ENCODE measurements at places on chromosomes 1 and 21.
A peak's percentile ranks its signal among the peaks of the same experiment; 100 is the strongest.

GRCh38 chr1:159430985-159431384 is 1.0 kb upstream of the OR10J4 start:
- no peaks in the 10 kb centered on the region for H3K27me3 ChIP-seq
- H3K4me1 ChIP-seq: no peaks in the 10 kb centered on the region
- DNase-seq: no peak
- H3K27ac ChIP-seq: no peak overlapping the region
- H3K4me3 ChIP-seq: no peak overlapping the region

GRCh38 chr1:19032701-19033514 is 76.4 kb upstream of the IFFO2 start:
- H3K27ac ChIP-seq: peak overlapping the region; percentile 59
- DNase-seq: no peak
- no peaks in the 10 kb centered on the region for H3K36me3 ChIP-seq

- H3K4me3 ChIP-seq: no peak overlapping the region
- DNase-seq: no peak
- no peaks in the 10 kb centered on the region for H3K27me3 ChIP-seq
- H3K27ac ChIP-seq: peak overlapping the region; percentile 82
- H3K4me1 ChIP-seq: peaks cover 71% of the 10 kb centered on the region
Measured at GRCh38 chr1:8370046-8370881, 52.4 kb downstream of the SLC45A1 start.

DNA sequence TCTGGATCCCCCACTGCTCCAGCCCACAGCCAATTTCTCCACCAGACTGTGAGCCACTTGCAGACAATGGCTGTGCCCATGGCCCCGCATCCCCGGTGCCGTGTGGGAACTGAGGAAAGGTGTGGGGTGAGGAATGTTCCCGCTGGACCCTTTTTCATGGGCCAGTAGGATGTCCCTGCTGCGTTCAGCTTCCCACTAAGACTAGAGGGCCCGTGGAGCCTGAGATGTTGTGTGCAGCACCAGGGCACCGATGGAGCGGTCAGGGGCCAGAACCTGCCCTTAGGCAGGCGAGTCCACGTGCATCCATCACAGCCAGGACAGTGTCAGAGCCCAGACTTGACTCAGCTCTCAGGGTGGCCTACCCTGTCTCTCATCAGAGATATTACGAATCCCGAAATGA is 105.7 kb upstream of the COL6A1 start:
- H3K27me3 ChIP-seq: no peaks in the 10 kb centered on the region
- H3K27ac ChIP-seq: no peak overlapping the region
- H3K4me3 ChIP-seq: no peak overlapping the region
- no peak for DNase-seq

GRCh38 chr1:219581766-219582165 is 31.1 kb downstream of the ZC3H11B start:
- DNase-seq: no peak
- no peaks in the 10 kb centered on the region for H3K4me1 ChIP-seq
- H3K27me3 ChIP-seq: no peaks in the 10 kb centered on the region
- H3K36me3 ChIP-seq: no peaks in the 10 kb centered on the region
- H3K27ac ChIP-seq: no peak overlapping the region

DNA sequence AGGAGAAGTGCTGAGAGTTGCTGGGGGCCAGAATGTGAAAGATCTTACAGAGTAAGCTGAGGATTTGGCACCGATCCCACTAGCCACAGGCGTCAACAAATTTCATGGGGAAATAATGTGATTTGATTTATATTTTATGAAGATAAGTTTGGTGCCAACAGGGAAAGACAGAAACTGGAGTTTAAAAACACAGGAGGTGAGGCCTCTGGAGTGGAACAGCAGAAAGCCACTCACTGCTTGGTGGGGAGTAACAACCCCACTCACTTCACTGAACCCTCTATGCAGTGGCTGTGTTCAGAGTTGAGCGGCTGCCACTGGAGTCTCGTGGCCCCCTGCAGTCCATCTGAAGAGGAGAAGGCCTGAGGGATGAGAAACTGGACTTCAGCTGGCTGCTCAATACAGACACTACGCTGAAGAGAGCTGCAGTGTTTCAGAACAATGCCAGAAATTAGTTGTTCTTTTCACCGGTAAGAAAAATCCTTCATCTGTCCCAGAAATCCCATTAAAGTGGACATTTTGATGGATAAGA is 48.0 kb upstream of the RXRG start:
- H3K27me3 ChIP-seq: no peaks in the 10 kb centered on the region
- DNase-seq: no peak
- no peaks in the 10 kb centered on the region for H3K36me3 ChIP-seq
- no peak overlapping the region for H3K27ac ChIP-seq
- H3K4me1 ChIP-seq: peaks cover 7% of the 10 kb centered on the region
- H3K4me3 ChIP-seq: no peak overlapping the region

- no peak for DNase-seq
- peaks cover 9% of the 10 kb centered on the region for H3K4me1 ChIP-seq
- H3K27me3 ChIP-seq: no peaks in the 10 kb centered on the region
- no peaks in the 10 kb centered on the region for H3K36me3 ChIP-seq
- H3K4me3 ChIP-seq: no peak overlapping the region
- no peak overlapping the region for H3K27ac ChIP-seq
Measured at GRCh38 chr1:87117761-87118368, 203.4 kb downstream of the HS2ST1 start.

GRCh38 chr1:193036337-193037047 is 22.7 kb downstream of the UCHL5 start:
- H3K27ac ChIP-seq: no peak overlapping the region
- no peak overlapping the region for H3K4me3 ChIP-seq
- H3K36me3 ChIP-seq: peaks cover 2% of the 10 kb centered on the region
- DNase-seq: no peak
- H3K27me3 ChIP-seq: no peaks in the 10 kb centered on the region

DNA sequence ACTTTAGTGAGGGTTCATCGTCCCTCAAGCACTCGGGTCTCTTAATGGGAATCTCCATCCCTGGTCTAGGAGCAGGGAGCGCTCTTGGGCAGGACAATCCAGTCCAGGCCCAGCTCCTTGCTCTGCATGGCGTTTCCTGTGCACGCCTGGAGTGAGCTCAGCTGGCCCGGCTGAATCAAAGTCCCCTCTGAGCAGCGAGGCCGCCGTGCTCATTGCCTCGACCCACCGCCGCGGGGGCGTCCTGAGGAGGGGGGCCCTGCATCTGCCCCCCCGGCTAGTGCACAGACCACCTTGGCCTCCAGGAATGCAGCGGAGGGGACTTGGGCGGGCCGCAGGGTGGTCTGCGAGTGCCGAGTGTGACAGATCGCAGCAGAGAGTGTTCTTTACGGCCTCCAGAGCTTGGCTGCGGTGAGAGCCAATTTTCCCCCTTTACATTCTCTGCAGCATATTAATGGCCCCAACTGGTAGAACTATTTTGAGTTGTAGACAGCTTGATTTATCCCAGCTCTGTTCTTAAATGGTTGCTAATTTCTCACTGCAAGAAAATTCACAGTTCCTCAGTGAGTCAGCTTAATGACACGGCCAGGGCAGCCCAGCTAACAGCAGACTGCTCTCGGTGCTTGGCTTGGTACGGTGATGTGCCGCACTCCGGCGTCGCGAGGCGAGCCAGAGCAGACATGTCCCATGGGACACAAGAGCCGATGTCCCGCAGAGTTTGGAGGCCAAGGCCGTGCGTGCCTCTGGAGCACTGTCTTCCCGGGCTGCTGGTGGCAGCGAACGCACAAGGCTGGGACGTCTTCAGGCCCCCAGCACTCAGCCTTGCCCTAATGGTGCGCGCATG is 39.8 kb downstream of the SNAP47 start:
- no peak overlapping the region for H3K27ac ChIP-seq

GRCh38 chr21:43619856-43620255 is 39.4 kb downstream of the HSF2BP start:
- no peak for DNase-seq
- no peaks in the 10 kb centered on the region for H3K27me3 ChIP-seq
- H3K27ac ChIP-seq: no peak overlapping the region
- no peaks in the 10 kb centered on the region for H3K36me3 ChIP-seq
- no peaks in the 10 kb centered on the region for H3K4me1 ChIP-seq
- H3K4me3 ChIP-seq: no peak overlapping the region

GRCh38 chr1:6867729-6868659 is 82.7 kb downstream of the CAMTA1 start:
- peaks cover 49% of the 10 kb centered on the region for H3K4me1 ChIP-seq
- no peak for DNase-seq
- H3K36me3 ChIP-seq: no peaks in the 10 kb centered on the region
- no peak overlapping the region for H3K4me3 ChIP-seq

DNA sequence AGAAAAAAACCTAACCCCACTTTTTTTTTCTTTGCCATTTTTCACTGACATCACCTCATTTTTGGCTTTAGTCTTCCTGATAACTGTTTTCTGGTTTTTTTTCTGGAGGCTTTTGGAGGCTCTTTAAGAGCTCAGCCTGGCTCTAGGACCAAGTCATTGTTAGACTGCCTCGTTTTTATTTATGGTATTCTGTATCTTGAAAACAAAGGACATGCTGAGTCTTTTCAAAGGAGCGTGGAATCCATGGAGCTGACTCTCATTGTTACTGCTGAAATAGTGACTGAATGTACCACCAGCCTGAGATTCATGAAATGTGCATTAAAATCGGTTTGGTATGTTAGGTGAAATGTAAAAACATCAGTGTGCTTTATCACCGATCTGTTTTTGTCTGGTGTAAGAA is 28.0 kb downstream of the RASAL2 start:
- H3K4me3 ChIP-seq: no peak overlapping the region
- peaks cover 14% of the 10 kb centered on the region for H3K4me1 ChIP-seq
- no peaks in the 10 kb centered on the region for H3K36me3 ChIP-seq
- H3K27me3 ChIP-seq: no peaks in the 10 kb centered on the region

DNA sequence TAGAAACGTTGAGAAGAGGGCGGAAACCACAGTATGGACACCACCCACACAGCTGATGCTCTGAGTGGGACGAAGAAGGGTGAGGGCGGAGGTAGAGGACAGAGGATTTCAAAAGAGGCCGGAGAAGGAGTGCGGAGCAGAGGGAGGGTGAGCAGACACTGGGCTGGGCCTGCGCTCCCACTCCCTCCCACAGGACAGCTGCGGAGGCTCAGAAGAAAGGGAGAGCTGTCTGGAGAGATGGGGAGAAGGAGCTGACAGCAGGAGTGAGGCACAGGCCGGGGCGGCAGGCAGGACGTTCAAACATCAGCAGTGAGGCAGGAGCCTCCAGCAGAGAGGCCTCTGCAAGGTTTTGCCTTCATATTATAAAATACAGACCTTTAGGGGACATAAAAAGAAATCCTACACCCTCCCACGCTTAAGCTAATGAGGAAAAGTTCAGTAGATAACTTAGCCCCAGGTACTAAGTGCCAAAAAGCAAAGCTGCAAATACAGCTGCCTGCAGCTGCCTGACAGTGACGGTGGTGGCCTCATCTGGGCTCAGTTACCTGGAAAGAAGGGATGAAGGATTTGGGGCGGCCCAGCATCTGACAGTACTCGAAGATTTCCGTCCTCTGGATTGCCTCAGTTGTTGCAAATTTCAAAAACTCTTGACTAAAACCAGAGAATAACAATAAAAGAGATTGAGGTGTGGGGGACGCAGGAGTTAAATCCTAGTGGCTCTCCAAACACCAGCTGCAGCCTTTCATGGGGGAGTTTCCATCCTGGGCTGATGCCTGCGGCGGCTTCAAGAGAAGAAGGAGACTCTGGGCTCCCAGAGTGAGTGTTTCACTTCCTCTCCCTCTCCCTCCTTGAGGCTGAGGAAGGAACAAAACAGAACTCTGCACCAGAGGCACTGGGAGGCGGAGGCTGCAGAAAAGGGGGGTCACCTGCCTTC is 25.6 kb downstream of the SEC16B start:
- H3K4me3 ChIP-seq: no peak overlapping the region
- no peaks in the 10 kb centered on the region for H3K27me3 ChIP-seq
- DNase-seq: no peak

DNA sequence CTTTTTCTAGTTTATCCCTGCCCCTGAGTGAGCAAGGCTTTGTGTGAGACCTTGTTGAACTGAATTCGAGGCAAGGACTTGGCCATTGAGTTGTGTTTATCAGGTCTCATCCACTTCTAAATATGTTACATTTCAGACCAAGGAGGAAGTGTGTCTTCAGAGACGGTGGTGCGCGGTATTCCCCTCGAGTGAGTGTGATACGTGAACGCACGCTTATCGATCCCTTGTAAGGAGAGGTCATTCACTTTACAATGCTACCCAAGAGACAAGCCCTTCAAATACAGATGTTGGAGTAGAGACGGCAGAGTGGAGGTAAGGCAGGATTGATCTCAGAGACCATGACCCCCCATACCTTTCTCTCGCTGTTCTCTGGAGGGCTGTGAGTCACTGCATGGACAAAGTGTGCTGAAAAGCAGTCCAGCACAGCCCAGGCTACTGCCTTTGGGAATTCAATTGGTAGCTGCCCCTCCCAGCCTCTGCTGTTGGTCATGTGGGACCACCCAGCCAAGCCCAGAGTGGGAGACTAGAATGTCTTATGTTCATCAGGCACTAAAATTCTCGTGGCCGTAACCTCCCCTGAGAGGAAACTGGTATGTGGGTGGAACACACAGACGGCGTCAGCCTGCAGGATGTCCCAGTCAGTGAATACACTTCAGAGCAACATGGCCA is 16.3 kb upstream of the MTARC1 start:
- H3K27me3 ChIP-seq: no peaks in the 10 kb centered on the region
- H3K36me3 ChIP-seq: no peaks in the 10 kb centered on the region
- H3K4me1 ChIP-seq: no peaks in the 10 kb centered on the region
- no peak for DNase-seq
- no peak overlapping the region for H3K4me3 ChIP-seq

GRCh38 chr1:233512538-233512937 is 101.4 kb upstream of the KCNK1 start:
- no peaks in the 10 kb centered on the region for H3K4me1 ChIP-seq
- no peak for DNase-seq
- no peak overlapping the region for H3K4me3 ChIP-seq
- no peaks in the 10 kb centered on the region for H3K27me3 ChIP-seq
- H3K27ac ChIP-seq: no peak overlapping the region
- no peaks in the 10 kb centered on the region for H3K36me3 ChIP-seq
